ENCODE measurements at places on chromosomes 3 and 15.

DNA sequence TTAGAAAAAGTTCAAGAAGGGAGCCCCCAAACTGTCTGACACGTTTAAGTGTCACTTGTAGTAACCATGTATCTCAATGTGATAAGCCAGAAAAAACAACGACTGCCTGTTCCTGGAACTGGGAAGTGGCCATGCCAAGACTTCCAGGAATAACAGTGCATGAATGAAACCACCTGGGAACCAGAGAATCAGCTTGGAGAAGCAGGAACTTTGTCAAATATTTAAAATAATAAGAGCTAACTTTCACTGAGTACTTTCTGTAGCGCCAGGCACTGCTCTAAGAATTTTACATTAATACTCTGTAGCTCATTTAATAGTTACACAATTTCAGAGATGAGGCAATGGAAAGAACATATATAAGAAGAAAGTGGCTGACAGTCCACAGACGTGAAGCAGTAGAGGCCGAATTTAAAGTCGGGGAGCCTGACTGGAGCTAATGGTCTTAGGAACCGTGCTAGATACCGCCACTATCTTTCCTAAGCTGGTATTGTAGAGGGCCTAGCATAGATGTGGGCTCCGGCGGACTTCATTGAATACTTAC, 876 bp downstream of the PLSCR1 start:
- peaks cover 4% of the 10 kb centered on the region for H3K4me1 ChIP-seq
- H3K27me3 ChIP-seq: no peaks in the 10 kb centered on the region
- H3K36me3 ChIP-seq: peaks cover 10% of the 10 kb centered on the region
- DNase-seq: no peak
- H3K4me3 ChIP-seq: peak overlapping the region; percentile 68

DNA sequence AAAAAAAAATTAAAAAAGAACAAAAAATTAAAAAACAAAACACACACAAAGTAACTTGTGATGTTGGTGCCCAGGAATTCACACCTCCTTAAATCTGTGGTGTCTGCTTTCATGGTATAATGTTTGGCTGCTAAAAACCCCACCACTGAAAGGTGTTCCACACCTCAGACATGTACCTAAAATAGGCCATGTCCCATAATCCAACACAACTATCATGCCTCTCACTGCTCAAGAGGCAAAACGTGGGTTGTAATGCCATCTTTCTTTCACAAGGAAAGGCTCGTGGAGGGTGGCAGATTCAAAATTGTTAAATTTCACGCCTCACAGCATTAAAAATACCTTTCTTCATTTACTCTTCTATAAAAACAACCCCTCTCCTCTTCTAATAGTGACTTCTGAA, 29.5 kb downstream of the MKRN2 start:
- H3K27ac ChIP-seq: no peak overlapping the region
- no peak overlapping the region for H3K4me3 ChIP-seq
- no peaks in the 10 kb centered on the region for H3K27me3 ChIP-seq

DNA sequence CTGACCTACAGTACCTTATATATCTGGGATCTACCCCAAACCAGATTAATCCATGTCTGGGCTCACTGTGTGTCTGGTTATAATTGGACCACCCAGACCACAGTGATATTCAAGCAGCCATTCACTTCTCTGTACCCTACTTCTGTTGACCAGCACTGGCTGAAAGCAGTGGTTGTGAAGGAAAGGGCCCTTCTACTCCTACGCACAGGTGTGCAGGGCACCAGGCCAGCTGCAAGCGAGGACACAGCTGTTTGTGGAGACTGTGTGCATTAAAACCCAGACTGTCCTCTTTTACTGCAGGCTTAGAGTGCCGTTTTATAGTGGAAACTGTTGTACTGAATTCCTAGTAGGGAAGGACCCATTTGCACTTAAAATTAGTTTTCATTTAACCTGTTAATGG, 29.5 kb downstream of the CTDSPL start:
- no peak overlapping the region for H3K27ac ChIP-seq
- H3K4me1 ChIP-seq: peaks cover 2% of the 10 kb centered on the region
- no peaks in the 10 kb centered on the region for H3K27me3 ChIP-seq
- no peak overlapping the region for H3K4me3 ChIP-seq
- no peak for DNase-seq
- H3K36me3 ChIP-seq: no peaks in the 10 kb centered on the region

DNA sequence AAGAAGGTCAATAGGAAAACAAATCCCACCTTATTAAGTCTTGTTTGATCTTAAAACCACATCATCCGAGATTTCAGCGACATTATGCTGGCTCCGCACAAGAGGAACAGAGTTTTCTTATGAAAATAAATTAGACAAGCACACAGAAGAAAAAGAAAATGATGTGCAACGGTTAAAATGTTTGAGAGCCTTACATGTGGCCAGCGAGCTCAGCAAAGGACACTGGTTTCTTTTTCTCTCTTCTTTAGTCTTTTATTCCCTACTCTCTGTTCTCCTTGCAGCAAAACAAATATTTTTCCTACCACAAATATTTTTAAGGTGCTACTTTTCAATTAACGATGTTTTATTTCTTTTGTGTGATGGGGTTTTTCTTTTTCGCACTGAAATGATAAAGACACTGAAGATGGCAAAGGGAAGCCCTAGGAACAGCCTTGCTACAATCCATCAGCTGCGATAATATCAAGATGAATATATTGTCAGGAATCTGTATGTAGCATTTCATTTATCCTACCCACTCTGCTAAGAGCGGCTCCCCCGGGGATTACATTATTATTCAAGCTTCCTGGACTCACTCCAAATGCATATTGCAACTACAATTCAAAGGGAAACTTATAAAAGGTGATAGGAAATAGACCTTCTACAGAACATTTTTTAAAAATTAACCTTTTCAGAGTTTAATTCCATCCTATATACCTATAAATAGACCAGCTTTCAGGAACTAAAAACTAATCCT, 72.9 kb downstream of the ANXA2 start:
- H3K4me3 ChIP-seq: no peak overlapping the region
- peaks cover 7% of the 10 kb centered on the region for H3K4me1 ChIP-seq
- H3K27ac ChIP-seq: no peak overlapping the region
- H3K27me3 ChIP-seq: peaks cover 10% of the 10 kb centered on the region
- no peaks in the 10 kb centered on the region for H3K36me3 ChIP-seq

DNA sequence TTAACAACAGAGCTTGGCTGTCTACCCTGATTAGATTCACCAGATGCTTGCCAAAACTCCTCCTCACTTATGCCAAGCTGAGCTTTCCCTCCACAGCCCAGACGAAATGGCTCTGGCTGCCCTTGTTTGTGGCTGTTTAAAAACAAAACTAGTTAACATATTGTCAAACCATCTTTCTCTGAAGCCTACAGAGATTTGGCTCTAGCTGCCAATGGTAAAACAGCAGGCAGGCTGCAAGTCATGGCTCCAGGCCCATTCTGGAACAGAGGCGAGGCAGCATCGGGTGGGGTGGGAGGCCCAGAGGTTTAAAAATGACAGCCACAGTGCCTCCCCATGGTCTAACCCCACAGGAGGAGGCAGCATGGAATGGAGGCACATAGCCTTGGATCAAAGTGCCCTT, 75.9 kb downstream of the SCN5A start:
- no peaks in the 10 kb centered on the region for H3K36me3 ChIP-seq
- no peaks in the 10 kb centered on the region for H3K4me1 ChIP-seq
- H3K27me3 ChIP-seq: no peaks in the 10 kb centered on the region
- no peak for DNase-seq

- no peaks in the 10 kb centered on the region for H3K4me1 ChIP-seq
- H3K36me3 ChIP-seq: peaks cover 43% of the 10 kb centered on the region
- no peak for DNase-seq
- no peaks in the 10 kb centered on the region for H3K27me3 ChIP-seq
- peak overlapping the region; percentile 66 for H3K4me3 ChIP-seq
Measured at GRCh38 chr3:121545049-121545573, 677 bp downstream of the POLQ start.

All from neuronal stem cell (in vitro differentiated cells).